ENCODE measurements at places on chromosomes 11 and 22. TPM values are rescaled to one million over a fixed set of nuclear protein-coding genes. Genes with fewer than 3 reads are reported as not detected.
A peak's percentile ranks its signal among the peaks of the same experiment; 100 is the strongest.

DNA sequence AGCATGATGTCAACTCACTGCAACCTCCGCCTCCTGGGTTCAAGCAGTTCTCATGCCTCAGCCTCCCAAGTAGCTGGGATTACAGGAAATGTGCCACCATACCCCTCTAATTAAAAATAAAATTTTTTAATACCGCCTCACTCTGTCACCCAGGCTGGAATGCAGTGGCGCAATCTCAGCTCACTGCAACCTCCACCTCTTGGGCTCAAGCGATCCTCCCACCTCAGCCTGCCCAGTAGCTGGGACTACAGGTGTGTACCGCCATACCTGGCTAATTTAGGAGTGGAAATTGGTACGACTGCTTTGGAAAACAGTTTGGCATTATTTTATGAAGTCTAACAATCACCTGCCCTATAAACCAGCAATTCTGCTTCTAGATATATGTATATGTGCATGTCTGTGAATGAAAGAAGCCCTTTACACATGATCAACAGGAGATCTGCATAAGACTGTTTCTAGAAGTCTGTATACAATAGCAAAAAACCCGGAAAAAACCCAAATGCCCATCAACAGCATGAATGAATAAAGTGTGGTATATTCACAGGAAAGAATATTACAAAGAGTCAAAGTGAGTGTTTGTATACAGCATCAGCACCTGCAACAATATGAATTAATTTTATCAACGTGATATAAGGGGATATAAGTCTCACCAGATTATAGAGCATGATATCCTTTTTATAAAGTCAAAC, 16.0 kb downstream of the SLC35F2 start:
- no peak for DNase-seq

DNA sequence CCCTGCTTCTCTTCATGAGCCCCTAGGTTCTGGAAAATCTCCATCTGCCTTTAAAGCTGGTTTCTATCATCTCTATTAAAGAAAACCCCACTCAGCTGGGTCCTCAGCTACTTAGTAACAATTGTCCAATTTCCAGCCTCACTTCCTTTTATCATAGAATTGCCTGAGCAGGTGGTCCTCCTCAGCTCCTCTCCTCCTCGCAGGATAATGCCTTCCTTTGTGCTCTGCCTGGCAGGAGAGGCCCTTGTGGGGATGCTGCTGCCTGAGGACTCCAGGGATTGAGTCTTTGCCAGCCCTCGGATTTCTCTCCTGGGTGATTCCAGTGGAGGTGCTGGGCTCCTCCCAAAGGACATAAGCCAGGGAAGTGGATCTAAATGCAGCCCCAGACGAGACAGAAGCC, 448.3 kb downstream of the INSC start:
- DNase-seq, result no peak

- DNase-seq, result no peak
Measured at GRCh38 chr11:65058012-65058411, 341 bp downstream of the NAALADL1 start.

DNA sequence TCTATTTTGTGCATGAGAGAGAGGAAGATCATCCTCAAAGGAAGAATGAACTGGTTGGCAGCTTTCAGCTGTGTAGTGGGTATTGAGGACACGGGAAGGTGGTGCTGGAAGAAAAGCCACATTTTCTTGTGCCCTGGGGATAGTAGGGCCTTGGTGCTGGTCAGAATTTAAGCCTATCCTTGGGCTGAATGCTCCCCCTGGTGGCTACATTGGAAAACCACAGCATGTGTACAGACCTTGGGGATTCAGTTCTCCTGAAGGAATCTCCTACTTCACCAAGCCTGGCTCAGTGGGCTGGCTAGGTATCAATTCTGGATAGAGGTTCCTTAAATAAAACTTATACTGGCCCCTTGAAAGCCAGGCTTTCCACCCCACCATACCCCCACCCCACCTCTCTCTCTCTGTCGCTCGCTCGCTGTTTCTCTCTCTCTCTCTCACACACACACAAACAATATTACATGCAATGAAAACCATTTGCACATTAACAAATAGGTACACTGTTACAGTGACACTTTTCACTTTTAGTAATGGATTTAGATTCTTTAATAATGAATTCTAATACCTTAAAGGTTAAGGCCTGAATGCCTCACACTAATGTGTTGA, 2.8 kb upstream of the OR51M1 start:
- DNase-seq, result peak; percentile 40

- DNase-seq, result no peak
Measured at GRCh38 chr22:42928969-42929837, 72.1 kb upstream of the ARFGAP3 start.

DNA sequence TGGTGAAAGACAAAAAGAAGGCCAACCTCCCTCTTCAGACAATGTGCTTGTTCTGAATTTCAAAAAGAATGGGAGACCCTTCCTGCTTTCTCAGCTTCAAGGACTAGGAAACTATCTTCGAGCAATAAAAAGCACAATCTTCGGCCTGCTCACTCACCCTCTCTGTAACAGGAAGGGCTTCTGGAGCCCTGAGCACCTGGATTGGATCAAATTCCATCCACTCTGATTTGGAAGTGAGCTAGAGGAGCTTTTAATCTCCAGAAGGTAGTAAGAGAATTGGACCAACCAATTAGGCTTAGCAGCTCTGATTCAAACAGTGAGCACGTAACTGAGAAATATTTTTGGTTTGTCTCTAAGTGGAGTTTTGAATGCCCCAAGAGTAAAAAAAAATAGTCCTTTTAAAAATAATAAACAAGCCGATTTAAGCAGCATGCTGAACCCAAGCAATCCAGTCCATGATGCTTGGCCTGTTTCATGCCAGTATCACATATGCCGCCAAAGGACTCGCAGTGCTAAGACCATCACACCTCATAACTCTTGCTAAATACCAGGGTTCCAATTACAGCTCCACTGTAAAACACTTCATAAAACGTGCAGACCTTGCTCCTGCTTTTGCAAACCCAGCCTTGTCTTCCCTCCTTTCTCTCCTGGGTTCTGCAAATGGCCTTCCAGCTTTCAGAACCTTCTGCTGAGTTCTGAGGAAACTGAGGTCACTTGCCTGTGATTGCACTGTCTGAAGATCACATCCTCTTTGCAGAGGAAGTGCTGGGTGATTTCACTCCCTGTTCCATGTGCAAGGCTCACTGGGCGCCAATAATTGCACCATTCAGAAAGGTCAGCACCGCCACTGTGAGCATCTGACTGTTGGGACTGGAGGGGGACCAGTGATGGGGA, 74.4 kb downstream of the SLC1A2 start:
- no peak for DNase-seq

- DNase-seq, result no peak
Measured at GRCh38 chr11:40183073-40184064, 1276.1 kb downstream of the LRRC4C start.

- no peak for DNase-seq
Measured at GRCh38 chr22:27019827-27020226, 362.4 kb downstream of the MIAT start.

DNA sequence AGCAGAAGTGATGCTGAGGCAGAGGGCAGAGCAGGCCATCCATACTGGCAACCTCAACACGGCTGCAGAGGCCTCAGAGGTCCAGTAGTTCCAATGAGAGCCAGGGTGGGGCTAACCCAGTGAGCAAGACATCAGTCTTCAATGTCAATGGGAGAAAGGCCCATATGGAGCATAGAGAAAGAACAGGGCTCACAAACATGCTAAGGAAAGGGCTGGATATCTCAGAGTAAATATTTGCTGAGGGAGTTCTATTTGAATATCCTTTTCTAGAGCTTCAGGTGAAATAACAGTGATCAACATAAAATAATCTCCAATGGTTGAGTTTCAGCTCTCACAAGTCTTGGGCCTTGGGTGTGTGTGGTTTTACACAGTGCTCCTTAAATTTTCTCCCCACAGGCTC, 50.8 kb upstream of the CCDC90B start:
- no peak for DNase-seq

The TEX12 gene
- total RNA-seq, result not detected

The MN1 gene
- 17.7 TPM for total RNA-seq

The MMP13 gene
- not detected for total RNA-seq

The PGA5 gene
- total RNA-seq, result not detected

All from mucosa of gallbladder (tissue), 1 donor.